Stimulated activated CD4-positive, alpha-beta T cell treated with anti-CD3 and anti-CD28 coated beads, Interleukin-12 subunit alpha, Interleukin-12 subunit beta, amount 100 ng/mL, for 24 hours (primary cell): ENCODE measurements at places on chromosomes 2 and 18.

GRCh38 chr18:76610933-76611749 is 116.1 kb upstream of the ZNF516 start:
- no peak for DNase-seq

- DNase-seq, result no peak
Observed at GRCh38 chr18:36543991-36544725, 246.6 kb downstream of the FHOD3 start.

DNA sequence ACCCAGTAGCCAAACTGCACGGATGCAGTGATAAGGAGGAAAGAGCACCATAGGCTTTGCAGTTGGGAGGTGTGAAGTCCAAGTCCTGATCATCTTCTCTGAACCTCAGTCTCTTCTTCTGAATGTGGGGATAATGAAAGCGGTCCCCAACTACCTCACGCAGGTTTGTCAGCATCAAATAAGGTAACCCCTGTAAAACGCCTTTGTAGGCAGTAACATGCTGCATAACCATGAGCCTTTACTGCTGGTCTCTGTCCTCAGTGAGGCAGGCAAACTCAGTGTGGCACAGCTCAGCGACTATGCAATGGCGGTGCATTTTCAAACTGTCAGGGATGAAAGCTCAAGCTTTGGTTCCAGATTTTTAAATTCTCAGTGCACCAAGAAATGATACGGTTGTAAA is 46.1 kb downstream of the DNMT3A start:
- DNase-seq, result no peak

- DNase-seq, result no peak
Observed at GRCh38 chr18:8844721-8845148, 139.4 kb downstream of the MTCL1 start.

- no peak for DNase-seq
Observed at GRCh38 chr2:230124757-230125431, 56.2 kb upstream of the SLC16A14 start.
